Progenitor cell of endocrine pancreas (in vitro differentiated cells): ENCODE measurements at places on chromosomes 7 and 10.

- no peak for DNase-seq
Measured at GRCh38 chr7:75814407-75814947, 871 bp upstream of the CCL24 start.

DNA sequence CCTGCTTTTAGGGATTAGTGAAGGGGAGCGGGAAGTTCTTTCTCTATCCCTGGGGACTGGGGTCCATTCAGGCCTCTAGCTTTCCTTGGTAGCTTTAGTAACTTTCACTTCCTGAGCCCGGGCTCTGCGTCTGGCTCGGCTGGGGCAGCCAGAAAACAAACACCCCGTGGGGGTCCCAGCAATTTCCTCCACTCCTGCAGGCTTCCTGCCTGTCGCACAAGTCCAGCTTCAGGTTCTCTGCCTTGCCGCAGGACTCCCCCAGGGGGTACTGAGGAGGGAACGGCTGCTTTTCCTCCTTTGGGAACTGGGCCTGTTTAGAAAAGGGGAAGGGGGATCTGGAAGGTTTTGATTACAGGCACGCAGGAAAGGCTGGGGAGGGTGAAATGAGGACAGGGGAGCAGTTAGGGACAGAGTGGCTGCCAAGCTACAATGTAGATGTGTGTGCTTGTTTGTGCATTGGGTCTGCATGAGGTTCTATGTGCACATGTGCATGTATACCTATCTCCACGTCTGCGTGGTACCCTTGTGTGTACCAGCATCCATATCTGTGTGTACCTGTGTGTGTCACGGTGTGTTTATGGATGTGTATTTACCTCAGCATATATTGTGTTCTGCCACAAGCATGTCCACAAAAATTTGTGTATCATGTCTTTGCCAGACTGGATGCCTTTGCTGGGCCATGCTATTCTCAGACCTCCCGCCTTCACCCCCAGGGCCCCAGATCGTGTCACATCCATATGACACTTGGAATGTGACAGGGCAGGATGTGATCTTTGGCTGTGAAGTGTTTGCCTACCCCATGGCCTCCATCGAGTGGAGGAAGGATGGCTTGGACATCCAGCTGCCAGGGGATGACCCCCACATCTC, 2.0 kb downstream of the KAZALD1 start:
- DNase-seq = no peak

GRCh38 chr7:84911077-84911476, 275.8 kb downstream of the SEMA3D start:
- no peak for DNase-seq

- DNase-seq = no peak
Measured at GRCh38 chr10:101974091-101974971, 81.6 kb downstream of the ARMH3 start.

DNA sequence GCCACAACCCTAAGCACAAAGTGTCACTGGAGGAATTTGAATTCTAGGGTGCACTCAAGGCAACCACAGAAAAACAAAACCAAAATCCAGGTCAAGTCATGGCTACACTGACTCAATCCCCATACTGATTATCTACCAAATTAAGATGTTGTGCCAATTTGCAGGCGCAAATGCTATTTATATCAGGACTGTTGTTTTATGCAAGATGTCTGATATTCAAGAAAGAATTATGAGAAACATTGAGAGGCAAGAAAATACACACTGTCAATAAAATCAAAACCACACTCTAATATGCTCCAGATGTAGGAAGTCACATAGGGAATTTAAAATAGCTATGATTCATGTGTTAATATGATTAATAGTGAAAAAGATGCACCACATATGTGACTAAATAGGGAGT, 141.3 kb upstream of the MINDY3 start:
- DNase-seq = no peak

DNA sequence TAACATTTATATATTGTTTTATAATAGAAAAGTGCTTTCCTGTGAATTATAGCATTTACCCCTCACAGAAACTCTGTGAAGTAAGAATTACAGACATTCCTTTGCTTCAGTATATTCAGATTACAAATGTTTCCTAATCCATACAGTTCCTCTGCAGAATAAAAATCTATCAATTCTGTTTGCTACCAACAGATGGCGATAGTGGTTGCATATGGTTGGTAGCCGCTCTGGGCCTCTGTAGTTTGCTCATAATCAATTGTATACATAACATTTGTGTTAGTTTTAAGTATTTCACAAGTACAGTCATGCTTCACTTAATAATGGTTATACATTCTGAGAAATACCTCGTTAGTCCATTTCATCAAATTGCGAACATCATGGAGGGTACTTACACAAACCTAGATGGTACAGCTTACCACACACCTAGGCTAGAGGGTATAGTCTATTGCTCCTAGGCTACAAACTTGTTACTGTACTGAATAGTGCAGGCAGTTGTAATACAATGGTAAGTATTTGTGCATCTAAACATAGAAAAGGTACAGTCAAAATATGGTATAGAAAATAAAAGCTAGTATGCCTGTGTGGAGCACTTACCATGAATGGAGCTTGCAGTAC, 94.4 kb upstream of the STEAP4 start:
- no peak for DNase-seq

DNA sequence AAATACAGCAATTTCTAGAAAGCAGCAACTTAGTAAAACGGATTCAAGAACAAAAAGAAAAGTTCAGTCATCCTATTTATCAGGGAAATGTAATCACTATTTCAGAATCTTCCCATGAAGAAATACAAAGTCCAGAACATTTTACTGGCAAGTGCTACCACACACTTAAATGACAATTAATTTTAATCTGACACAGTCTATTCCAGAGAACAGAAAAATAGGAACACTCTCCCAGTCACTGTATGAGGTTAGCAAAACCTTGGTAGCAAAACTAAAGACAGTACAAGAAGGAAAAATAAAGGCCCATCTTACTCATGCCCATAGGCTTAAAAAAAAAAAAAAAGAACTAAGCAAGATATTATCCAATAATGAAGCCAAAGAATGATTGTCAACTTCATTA, 295.8 kb downstream of the CELF2 start:
- no peak for DNase-seq

DNA sequence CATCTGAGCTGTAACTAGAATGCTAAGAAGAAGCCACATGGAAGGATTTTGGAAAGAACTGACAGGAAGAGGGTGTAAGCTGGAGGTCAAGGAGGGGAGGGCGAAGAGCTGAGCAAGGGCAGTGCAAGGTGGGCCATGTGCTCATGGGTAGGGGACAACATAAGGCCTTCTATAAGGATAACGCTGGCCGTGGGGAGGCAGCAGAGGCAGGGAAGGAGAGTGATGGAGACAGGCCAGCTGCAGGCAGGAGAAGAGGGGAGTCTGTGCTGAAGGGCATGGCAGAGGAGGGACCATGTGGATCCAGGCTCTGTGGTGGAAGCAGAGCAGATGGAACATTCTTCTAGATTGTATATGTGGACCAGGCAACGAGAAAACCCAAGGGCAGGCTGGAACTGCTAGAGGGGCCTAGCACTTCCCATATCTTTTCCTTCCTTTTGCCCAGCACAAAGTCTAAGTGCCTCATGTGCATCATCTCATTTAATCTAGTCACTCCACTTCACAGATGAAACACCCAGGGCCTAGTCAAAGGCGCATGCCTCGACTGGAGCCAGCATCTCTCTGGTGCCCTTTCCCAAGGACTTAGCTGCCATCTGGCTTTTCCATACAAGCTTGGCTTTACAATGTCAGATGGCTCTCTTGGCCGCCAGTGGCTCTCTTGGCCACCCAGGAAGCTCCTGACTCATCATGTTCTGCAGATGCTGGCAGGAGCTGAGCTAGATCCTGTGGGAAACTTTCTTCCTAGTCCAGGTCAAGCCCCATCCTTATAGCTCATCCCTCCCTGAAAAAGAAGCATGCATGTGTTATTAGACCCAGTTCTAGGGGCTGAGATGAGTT, 6.6 kb downstream of the LRRC18 start:
- no peak for DNase-seq

- DNase-seq = no peak
Measured at GRCh38 chr7:2011266-2012043, 221.3 kb downstream of the MAD1L1 start.

DNA sequence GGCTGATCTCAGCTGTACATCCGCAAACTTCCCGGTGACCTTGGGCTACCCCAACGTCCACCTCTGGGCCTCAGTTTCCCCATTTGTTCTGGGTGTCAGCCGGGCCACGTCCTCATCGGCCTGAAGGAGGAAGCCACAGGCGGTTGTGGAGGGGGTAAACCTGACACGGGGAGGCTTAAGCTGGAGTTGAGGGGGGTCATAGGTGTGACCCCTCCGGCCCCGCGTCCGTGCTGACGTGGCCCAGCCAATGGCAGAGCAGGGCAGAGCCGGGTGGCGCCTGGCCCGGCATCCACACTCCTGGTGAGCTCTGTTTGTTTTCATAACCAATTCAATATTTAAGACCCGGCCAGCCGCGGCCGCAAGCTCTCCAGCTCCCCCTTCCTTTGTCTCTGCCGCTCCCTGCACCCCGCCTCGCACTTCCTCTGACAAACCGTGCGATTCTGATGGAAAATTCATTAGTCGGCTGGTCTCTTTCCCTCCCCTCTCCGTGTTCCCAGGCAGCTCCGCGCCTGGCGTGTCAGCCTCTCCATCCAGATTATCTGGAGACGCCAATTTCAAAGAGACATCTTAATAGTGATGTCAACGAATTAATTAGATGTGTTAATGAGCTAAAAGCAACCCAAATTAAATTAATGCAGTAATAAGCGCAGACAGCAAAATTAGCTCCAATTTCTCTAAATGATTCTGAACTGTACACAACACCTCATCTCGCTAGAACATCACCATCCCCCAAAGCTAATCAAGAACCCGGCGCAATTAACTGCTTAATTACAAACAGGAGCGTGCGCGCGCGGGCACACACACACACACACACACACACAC, 55.4 kb downstream of the MICALL2 start:
- no peak for DNase-seq

DNA sequence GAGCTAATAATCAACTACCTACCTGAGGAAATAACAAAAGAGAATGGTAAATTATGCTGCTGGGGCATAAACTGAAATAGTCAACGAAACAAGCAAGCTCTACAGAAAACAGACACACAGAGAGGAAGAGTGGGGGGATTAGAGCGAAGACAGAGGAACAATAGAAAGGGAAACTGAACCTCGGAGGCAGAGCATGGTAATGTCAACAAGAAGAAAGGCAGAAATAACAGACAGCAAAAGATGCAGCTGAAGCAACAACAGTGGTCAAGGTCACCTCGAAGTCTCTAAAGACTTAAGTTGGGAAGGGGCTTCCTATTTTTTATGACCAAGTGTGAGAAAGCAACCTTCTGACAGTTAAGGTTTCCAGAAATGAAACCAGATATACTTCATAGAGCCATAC, 177.0 kb downstream of the ZNF438 start:
- no peak for DNase-seq
